CD4-positive, alpha-beta T cell (primary cell): ENCODE measurements at places on chromosomes 3 and 15. TPM values are rescaled to one million over a fixed set of nuclear protein-coding genes. Genes with fewer than 3 reads are reported as not detected.

- DNase-seq = no peak
These were observed 271.5 kb downstream of the TLE3 start for GRCh38 chr15:69825941-69826818.

DNA sequence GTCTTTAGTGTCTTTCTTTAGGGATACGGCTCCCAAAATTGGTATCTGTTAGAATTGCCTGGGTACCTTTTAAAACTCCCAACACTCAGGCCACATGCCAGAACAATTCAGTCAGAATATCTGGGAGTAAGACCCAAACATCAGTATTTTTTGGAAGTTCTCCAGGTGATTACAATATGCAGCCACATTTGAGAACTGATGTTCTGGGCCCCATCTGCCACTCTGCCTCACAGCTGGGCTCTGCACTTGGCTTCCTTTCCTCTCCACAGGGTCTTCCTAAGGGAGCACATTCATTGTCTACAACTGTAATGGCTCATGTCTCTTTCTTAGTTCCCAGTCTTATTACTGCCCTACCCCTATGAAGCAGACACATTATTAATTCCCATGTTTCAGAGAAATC is 394.5 kb downstream of the MFSD1 start:
- DNase-seq = no peak

- DNase-seq = no peak
These were observed 37.0 kb upstream of the TNFAIP8L3 start for GRCh38 chr15:51131596-51132290.

GRCh38 chr15:64096668-64097384 is 1.0 kb downstream of the SNX1 start:
- peak; percentile 49 for DNase-seq

DNA sequence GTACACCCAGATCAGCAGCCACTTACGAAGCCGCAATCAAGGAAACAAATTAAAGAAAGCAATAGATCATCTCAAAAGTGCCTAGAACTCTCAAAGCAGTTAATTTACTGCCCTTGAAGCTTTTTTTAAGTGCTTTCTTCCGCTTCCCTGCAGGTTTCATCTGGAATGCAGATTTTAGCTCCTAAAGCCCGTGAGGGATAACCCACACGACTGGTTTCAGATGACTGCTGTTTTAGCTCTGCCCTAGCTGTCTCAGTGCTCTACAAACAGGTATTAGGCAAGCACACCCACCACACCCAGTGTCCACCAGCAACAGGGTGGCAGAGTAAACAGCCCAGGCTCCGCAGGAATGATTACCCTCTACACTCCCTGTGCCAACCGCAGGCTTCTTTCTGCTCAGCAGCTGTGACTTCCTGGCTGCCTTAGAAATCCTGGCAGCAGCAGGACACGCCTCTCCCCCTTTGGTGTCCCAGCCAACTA is 126.0 kb downstream of the FMN1 start:
- no peak for DNase-seq

DNA sequence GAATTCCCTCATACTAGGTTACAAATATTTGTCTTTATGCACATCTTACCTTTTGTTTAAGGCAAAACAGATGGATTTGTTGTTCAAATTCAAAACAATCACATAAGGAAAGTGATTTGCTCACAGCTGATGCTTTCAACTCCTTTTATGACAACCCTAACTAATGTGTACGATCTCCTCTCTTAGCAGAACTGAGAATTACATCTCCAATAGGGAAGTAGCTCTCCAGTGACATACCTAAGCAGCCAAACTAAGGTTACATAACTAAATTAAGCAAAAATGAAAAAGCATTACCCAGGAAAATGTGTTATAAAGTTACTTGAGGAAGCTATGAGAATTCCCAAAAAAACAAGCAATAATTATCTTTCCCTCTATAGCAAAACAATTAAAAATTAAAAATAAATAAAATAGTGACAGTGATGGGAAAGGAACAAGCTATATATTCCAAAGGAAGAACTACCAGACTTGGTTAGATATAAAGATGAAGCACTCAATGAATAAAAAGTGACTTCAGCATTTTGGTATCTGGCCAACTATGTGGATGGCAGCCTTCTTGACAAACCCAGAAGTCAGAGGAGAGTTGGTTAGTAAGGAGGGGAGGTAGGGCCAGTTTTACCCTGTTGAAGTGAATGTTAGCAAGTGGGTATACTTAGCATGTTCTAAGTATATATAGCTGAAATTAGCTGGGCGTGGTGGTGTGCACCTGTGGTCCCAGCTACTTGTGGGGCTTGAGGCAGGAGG is 32.4 kb downstream of the PEAK1 start:
- no peak for DNase-seq

DNA sequence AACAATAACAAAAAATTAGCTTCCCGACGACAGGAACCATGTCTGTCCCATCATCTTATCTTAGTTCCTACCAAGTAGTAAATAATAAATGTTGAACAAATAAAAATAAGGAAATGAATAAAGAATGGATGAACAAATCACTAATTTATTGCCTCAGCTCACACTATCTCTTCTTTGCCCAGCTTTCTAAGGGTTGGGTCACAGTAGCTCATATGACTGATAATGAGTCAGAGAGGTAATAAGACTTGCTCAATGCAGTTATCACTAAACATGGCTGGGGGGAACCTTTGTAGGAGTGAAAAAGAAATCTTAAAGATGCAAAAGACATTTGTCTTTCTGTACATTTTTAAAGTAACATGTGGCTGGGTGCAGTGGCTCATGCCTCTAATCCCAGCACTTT is 182.2 kb downstream of the WDR76 start:
- no peak for DNase-seq

- no peak for DNase-seq
These were observed 58.2 kb upstream of the TP63 start for GRCh38 chr3:189573004-189573403.

GRCh38 chr15:64699751-64700388 is 75.5 kb downstream of the RBPMS2 start:
- no peak for DNase-seq

- DNase-seq = no peak
These were observed 3.4 kb downstream of the GAP43 start for GRCh38 chr3:115626721-115627120.

- no peak for DNase-seq
These were observed 81.7 kb downstream of the RYR3 start for GRCh38 chr15:33392453-33392852.

GRCh38 chr3:52056521-52056967 is at the start of gene DUSP7:
TSS of gene DUSP7 (minus strand) at chr3:52056571. CDS start at chr3:52056366, 205 bp downstream.
- peak; percentile 59 for DNase-seq

GRCh38 chr15:81331600-81331999 is 7.7 kb upstream of the STARD5 start:
- no peak for DNase-seq

DNA sequence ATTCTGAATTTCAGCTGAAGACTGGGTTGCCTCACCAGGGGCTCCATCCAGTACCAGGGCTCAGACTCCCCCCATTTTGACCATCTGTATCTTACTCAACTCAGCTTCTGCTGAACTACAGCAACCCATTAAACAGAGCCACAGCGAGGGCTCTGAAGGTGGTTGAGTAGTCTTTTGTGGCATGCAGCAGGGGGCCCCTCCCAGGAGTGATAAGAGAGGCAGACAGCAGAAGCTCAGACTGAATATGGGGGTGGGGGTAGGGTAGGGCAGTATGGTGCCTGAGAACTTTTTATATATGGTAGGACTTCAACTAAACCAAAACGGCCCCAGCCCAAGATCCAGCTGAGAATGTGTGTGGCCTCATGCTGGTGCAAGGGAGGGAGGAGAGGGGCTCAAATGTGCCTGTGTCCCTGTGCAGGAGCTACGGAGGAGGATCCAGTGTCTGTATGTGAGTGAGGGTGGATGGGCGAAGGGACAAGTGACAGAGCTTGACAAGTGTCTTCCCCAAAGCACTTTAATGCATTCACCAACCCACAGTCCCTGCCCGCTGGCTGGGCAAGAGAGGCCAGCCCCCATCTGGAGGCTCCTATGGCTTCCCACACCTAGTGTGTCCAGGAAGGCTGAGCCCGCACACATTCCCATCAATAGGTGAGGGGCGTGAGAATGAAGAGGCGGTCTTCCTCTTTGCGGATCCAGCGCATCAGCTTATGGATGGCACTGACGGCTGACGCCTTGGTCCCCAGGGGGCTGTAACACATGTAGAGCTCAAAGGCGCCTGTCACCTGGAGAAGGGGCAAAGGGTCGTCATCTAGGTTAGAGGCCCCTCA is 4.9 kb upstream of the MST1R start:
- no peak for DNase-seq

DNA sequence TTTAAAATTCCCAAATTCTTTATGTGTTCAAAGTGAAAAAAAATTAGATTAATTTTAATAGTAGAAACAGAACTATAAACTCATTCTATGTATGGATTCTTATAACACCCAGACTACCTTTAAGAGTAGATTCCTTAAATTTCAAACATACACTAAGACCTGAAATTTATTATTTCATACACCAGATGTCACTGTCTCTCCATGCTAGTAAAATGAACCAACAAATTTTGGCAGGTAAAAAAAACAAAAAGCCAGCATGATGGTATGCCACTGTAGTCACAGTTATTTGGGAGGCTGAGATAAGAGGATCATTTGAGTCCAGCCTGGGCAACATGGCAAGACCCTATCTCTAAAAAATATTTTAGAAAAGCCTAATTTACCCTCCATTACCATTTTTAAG is 461.3 kb upstream of the NAALADL2 start:
- no peak for DNase-seq

DNA sequence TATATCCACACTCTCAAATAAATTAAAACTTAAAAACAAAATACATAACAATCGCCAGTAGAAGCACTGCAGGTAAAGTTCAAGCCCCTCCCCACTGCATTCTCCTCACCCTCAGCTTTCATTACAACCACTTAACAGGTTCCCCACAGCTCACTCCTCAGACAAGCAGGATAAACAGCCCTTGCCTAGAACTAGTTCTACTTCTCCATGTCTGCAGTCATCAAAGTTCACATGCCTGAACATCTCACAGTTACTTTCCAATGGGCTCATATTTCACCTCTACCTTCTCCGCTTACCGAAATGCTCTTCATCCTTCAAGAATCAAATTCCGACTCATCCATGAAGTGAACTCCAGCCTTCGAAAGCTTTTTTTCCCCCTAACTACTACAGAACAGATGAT is 4.1 kb downstream of the YEATS2 start:
- DNase-seq = no peak

- DNase-seq = no peak
These were observed 4.4 kb downstream of the PLSCR4 start for GRCh38 chr3:146246526-146246925.

GRCh38 chr3:169509780-169510692 is 153.5 kb downstream of the MECOM start:
- DNase-seq = no peak

GRCh38 chr15:61764981-61765380 is 295.3 kb downstream of the VPS13C start:
- no peak for DNase-seq

DNA sequence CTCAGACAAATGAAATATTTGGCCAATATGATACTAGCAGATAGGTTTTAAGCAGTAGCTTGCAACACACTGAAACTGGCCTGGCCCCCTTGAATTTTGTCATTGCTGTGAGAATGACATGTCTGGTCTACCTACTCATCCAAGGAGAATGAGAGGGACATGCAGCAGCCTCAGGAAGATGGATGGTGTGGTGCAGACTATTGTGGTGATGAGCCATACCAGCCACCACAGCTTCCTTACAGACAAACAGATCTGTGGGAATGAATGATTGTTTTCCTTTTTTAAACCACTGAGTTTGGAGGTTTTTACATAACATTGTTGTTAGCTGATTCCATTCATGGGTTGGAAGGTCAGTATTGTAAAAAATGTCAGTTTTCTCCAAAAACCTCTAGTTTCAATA is 133.7 kb upstream of the POU1F1 start:
- no peak for DNase-seq

DNA sequence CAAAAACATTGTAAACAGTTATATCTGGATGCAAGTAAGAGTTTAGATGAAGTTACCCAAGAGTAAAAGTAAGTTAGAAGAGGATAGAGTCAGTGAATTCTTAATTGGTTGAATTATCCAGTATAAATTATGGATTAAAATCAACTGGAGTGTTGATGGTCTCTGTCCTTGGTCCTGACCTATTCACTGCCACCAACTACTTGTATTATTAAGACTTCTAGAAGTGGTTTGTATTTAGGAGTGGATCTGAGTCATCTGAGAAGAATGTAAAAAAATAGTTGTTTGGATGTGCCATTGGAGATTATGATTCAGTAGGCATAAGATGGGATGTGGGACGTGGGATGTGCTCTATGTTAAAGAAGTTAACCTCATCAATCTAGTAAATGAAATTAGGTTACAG is 86.4 kb downstream of the SYNPR start:
- DNase-seq = no peak

- no peak for DNase-seq
These were observed 94.4 kb downstream of the ST6GAL1 start for GRCh38 chr3:187024536-187025226.

- no peak for DNase-seq
These were observed 198.0 kb downstream of the ALCAM start for GRCh38 chr3:105564546-105565288.

- DNase-seq = peak; percentile 56
These were observed 16.5 kb upstream of the CYP11A1 start for GRCh38 chr15:74383695-74384565.

DNA sequence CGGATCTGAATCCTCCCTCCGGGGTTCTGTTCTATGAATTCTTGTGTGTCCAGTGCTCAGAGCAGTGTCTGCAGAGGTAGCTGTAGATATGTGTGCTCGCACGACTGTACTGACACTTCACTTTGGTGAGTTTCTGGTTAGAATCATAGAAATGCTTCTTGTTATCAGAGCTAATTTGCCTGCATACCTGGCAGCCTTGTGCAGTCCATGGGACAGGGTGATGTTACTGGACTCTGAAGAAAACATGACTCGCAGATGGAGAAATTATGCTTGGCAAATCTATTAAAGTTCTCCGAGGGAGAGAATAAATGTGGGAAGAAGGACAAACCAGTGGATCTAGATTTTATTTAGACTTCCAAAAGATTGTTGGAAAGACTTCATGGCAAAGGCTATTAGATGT is 12.2 kb downstream of the CGNL1 start:
- DNase-seq = no peak

ADAMTS9 gene
- total RNA-seq = not detected

UBE2Q2 gene
- 33.5 TPM for total RNA-seq

LSMEM2 gene
- 0.22 TPM for total RNA-seq

ALDH1A3 gene
- total RNA-seq = not detected

TP63 gene
- total RNA-seq = 0.31 TPM

SEMA3G gene
- total RNA-seq = 0.69 TPM

ITPKA gene
- not detected for total RNA-seq

FYTTD1 gene
- total RNA-seq = 75.8 TPM
